NCI-H146 (cell line): ENCODE measurements at places on chromosomes 13 and 19.
A peak's percentile ranks its signal among the peaks of the same experiment; 100 is the strongest.

GRCh38 chr13:111176421-111176820, 61.3 kb downstream of the ARHGEF7 start:
- DNase-seq, result no peak

DNA sequence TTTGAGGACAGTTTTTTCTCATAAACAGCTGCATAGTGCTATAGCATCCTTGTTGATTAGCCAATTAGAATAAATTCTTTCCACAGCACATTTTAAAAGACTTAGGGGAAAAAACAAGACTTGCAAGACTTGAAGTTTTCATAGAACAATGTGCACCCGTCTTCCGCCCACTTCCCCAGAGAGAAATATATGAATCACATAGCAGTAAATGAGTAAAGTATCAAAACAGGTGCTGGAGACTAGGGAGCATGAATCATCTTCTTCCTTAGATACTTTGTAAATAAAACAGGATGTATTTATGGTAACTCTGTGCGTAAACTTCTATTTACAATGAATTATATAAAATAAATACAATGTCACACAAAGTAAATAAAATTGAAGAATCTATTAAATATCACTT, 75.1 kb downstream of the COL4A2 start:
- DNase-seq, result no peak

- peak; percentile 15 for DNase-seq
These were observed 221.9 kb upstream of the SLC10A2 start for GRCh38 chr13:103288114-103288513.

DNA sequence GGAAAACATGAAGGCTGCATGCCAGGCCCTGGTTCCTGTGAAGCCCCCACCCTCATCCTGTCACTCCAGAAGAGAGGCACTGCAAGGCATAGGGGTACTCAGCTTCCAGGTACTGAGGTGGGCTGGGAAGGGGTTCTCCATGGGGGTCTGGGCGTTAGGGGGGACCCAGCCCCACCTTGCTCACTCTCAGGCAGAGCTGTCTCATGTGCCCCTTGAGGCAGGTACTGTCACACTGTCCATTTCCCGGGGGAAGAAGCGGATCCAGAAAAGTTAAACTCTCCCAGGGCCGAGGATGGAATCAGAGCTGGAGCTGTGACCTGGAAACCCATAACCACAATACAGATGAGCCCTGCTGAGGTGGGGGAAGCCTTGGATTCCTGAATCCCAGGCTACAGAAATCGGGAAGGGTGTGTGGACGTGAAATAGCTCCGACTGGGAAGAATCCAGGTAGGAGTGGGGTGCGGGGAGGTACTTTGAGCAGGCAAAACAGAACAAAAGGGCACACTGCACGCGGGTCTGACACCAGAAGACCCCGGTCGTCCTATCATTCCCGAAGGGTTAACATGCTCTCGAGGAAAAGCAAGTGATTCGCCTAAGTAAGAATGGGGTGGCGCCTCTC, 540 bp upstream of the USE1 start:
- DNase-seq, result peak; percentile 52

- no peak for DNase-seq
These were observed 55.2 kb downstream of the SPATA13 start for GRCh38 chr13:24215732-24216131.

DNA sequence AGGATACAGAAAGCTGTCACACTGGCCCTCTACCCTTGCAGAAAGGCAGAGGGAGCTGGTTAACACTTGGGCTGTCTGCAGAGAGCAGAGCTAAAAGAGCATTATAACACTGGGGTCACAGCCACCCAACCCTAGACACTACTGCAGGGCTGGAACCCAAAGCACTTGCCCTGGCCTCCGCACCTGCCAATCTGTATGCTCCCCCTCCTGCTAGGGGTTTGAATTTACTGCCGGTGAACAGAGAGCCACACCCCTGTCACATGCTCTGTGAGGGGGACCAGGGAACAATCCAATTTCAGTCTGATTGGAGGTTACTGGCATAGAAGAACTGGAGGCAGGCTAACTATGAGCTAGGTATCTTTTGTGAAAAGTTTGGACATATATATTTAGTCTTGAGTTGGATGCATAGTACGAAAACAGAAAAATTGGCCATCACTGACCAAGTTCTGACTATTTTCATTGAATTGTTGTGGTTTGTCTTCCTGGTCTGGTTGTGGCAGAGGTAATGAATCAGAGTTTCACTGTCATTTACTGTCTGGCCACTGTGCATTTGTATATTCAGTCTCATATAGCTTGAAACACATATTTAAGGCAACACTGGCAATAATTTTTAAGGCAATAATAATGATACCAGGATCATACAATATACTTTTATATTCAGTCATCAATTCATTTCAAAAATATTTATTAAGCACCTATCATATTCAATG, 504.3 kb upstream of the ATXN8OS start:
- DNase-seq, result no peak
